Activated T-cell treated with anti-CD3 and anti-CD28 coated beads for 4 hours (primary cell): ENCODE measurements at places on chromosomes 3 and 15.

- no peak for DNase-seq
Observed at GRCh38 chr3:10733297-10733696, 82.7 kb upstream of the SLC6A11 start.

GRCh38 chr15:49383266-49383665 is 39.8 kb upstream of the FGF7 start:
- no peak for DNase-seq

- DNase-seq: no peak
Observed at GRCh38 chr3:154151969-154152368, 30.8 kb downstream of the ARHGEF26 start.

DNA sequence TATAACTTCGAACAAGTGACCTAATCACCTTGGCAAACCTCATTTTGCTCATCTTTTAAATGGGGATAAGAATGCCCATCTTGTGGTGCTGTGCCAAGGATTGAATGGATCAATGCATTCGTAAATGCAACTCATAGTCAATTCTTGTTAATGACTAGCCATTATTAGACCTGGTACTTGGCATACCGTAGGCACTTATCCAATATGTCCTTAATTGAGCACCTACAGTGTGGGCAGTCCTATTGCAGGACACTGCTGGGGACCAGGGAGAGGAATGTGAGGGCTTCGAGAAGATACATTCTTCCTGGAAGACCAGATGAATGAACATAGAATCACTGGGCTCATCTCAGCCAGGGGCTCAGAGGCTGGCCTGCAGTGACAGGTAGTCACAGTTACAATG is 177.2 kb upstream of the TLE3 start:
- no peak for DNase-seq

- DNase-seq: no peak
Observed at GRCh38 chr3:161548301-161548700, 51.7 kb downstream of the OTOL1 start.

- DNase-seq: no peak
Observed at GRCh38 chr3:2727610-2728318, 382.4 kb downstream of the IL5RA start.
